ENCODE measurements at places on chromosomes 5 and 9. TPM values are rescaled to one million over a fixed set of nuclear protein-coding genes. Genes with fewer than 3 reads are reported as not detected.

Gene RASGRF2
- 12.2 TPM for total RNA-seq

DNA sequence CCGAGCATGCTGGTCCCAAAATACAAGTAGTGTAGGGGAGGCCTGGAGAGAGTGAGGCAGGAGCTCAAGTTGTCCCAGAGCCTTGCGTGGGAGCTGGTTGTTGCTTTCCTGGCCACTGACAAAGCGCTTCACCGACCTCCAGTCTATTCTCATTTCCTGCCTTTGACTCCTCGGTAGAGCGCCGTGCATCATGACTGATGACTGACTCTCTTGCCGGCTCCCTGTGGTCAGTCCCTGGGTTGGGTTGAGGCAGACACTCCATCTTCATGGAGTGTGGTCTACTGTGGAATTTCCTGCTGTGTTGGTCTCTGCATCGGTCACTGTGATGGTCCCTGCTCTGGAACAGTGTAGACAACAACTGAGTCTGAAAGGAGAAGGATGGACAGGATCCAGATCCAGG, 175.1 kb upstream of the S1PR3 start:
- DNase-seq = no peak

Gene NRG2
- 1.3 TPM for total RNA-seq

GRCh38 chr5:107937204-107937603, 266.5 kb upstream of the EFNA5 start:
- no peak for DNase-seq

Gene SLC46A2
- total RNA-seq = not detected

DNA sequence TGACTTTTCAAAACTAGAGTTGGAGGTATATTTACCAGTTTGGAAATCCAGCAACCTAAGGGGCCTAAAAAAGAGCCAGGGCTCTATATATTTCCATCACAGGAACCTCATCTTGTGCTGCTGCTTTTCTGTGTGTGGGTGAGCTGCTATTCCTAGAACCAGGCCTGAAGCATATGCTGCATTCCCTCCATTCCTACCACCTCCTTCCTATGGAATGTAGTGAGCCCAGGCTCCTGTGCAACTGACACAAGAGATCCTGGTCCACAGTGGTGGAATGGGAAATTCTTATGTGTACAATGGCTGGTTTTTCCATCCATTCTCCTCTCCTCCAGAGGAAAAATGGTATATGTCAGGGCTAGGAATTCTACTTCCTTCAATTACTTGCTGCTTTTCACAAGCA, 39.1 kb downstream of the SPEF2 start:
- DNase-seq = no peak

- DNase-seq = no peak
Observed at GRCh38 chr9:113465599-113466140, 2.1 kb downstream of the RGS3 start.

DNA sequence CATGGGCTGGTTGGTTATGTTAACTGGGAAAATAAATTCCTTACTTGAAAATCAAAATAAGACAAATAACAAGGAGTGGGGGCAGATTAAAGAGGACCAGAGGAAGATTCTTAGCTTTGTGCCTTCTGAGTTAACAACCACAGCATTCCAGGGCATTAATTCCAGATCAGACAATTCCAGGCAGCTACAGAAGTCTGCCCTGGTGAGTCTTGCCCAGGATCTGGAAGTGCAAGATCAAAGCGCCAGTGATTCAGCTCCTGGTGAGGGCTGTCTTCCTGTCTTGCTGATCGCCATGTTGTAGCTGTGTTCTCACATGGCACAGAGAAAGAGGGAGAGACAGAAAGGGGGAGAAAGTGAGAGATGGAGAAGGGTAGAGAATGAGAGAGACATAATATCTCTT, 65.6 kb downstream of the ANXA2R start:
- DNase-seq = no peak

Gene HAPLN1
- 0.73 TPM for total RNA-seq

DNA sequence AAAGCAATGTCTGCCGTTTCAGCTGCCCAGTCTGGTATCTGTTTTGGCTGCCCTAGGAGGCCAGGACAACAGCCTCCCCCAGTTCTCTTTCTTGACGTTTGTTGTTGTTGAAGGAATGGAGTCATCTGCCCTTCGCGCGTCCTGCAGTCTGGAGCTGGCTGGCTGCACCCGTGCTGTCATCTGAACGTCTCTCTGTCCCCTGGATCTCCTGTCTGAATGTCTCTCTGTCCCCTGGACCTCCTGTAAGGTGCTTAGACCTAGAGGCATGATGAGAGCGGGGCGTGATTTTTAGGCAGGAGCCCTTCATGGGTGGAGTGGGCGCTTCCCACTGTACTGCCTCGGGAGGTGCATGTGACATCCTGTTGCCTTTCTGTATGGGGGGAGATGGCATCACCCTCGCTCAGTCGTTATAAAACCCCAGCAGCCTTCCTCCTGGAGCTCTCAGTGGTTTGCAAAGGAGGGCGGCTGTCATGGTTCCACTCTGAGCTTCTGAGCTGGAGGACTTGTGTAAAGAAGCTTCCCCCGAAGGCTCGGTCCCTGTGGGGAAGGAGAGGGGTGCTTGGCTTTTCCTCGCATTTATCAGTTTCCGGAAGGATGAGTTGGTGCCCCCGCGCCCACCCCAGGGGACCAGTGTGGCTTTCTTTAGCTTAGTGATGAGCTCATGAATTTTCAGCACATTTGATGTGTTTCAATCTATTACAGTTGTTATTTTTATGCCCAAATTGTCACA, 49.8 kb upstream of the OLFM1 start:
- DNase-seq = no peak

GRCh38 chr9:137374131-137374845, 48.7 kb downstream of the EXD3 start:
- no peak for DNase-seq

Gene TNFSF15
- total RNA-seq = 0.03 TPM

GRCh38 chr5:143222287-143223231, 180.9 kb downstream of the NR3C1 start:
- no peak for DNase-seq

- no peak for DNase-seq
Observed at GRCh38 chr9:16407617-16408016, 462.9 kb downstream of the BNC2 start.

Gene CDHR2
- total RNA-seq = 0.29 TPM

Gene IL7R
- total RNA-seq = 4.2 TPM

DNA sequence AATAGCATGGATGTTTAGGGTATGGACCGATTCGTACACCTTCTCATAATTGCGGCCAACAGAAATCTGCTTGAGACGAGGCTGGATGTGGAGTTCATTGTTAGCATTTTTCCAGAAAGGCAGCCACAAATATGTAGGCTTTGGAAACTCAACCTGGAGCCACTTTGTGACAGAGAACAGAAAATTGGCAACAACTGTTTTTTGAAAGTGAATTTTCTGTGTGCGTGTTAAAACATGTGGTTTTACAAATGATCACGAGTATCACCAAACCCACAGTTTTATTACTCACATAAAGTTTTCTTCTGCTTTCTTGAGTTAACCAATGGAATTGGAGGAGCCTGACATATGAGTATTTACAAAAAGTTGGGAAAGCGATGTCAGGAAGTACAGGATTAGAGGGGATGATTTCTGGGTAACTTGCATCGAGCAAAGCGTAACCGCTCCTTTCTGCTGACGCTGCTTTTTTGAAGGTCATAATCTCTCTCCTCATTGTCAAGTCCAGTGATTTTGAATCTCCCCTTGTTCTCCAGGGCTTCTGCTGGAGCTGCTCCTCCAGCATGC, 138.5 kb upstream of the TAF11L2 start:
- DNase-seq = no peak

GRCh38 chr9:127644943-127645342, 32.9 kb downstream of the STXBP1 start:
- no peak for DNase-seq

Gene PDZD2
- 77.3 TPM for total RNA-seq

DNA sequence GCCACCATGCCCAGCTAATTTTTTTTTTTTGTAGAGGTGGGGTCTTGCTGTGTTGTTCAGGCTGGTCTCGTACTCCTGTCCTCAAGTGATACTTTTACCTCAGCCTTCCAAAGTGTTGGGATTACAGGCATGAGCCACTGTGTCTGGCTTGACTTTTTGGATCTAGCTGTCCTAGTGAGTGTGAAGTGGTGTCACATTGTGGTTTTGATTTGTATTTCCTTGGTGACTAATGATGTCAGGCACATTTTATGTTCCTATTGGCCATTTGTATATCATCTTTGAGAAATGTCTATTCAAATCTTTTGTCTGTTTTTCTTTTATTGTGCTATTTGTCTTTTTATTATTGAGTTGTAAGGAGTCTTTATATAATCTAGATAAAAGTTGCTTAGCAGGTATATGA, 53.5 kb upstream of the MCCC2 start:
- no peak for DNase-seq

Gene TRAF1
- total RNA-seq = 3.7 TPM

Gene PCDHGA6
- 3.7 TPM for total RNA-seq

GRCh38 chr5:54234304-54234933, 76.0 kb downstream of the ARL15 start:
- DNase-seq = no peak

All from left cardiac atrium (tissue), 4 donors.